ENCODE measurements at places on chromosomes 3 and 15. TPM values are rescaled to one million over a fixed set of nuclear protein-coding genes. Genes with fewer than 3 reads are reported as not detected.

The NEIL1 gene
- total RNA-seq: 17.1 TPM

The SENP2 gene
- total RNA-seq: 50.3 TPM

The CEP19 gene
- 11.8 TPM for total RNA-seq

The ERC2 gene
- 126 TPM for total RNA-seq

The UBXN7 gene
- total RNA-seq: 42.4 TPM

The CSPG4 gene
- total RNA-seq: 11.5 TPM

The CD96 gene
- not detected for total RNA-seq

The GASK1A gene
- 9.9 TPM for total RNA-seq

The ALDH1L1 gene
- total RNA-seq: 8.5 TPM

The UPK1B gene
- not detected for total RNA-seq

The CHRNA5 gene
- 7.6 TPM for total RNA-seq

The ZBBX gene
- 18.9 TPM for total RNA-seq

The EIF1B gene
- 40.1 TPM for total RNA-seq

The MASP1 gene
- total RNA-seq: 24.2 TPM

The AADAC gene
- total RNA-seq: not detected

The PIF1 gene
- total RNA-seq: 2.3 TPM

The FAN1 gene
- 30.7 TPM for total RNA-seq

The SECISBP2L gene
- total RNA-seq: 91.6 TPM

The SATB1 gene
- total RNA-seq: 44.5 TPM

The SLC28A1 gene
- total RNA-seq: 0.23 TPM

The EBLN2 gene
- 5.3 TPM for total RNA-seq

The GP9 gene
- not detected for total RNA-seq

The RAB6B gene
- total RNA-seq: 160 TPM

The SHF gene
- total RNA-seq: 32.5 TPM

The BCL2A1 gene
- 3.0 TPM for total RNA-seq

The TRH gene
- 29.1 TPM for total RNA-seq

The ANKUB1 gene
- 4.2 TPM for total RNA-seq

The PPP1R14D gene
- total RNA-seq: not detected

The RBSN gene
- total RNA-seq: 58.6 TPM

The LTF gene
- 0.92 TPM for total RNA-seq

The GREM1 gene
- under 0.01 TPM for total RNA-seq

The SEMA3B gene
- total RNA-seq: 2.8 TPM

The IGDCC3 gene
- 6.7 TPM for total RNA-seq

The SHC4 gene
- 10.1 TPM for total RNA-seq

The DCUN1D1 gene
- total RNA-seq: 63.7 TPM

The PARP15 gene
- total RNA-seq: under 0.01 TPM

The THUMPD3 gene
- total RNA-seq: 59.1 TPM

The MGLL gene
- 43.4 TPM for total RNA-seq

The TAGLN3 gene
- total RNA-seq: 103 TPM
